ENCODE measurements at places on chromosomes 6 and 20.
A peak's percentile ranks its signal among the peaks of the same experiment; 100 is the strongest.

DNA sequence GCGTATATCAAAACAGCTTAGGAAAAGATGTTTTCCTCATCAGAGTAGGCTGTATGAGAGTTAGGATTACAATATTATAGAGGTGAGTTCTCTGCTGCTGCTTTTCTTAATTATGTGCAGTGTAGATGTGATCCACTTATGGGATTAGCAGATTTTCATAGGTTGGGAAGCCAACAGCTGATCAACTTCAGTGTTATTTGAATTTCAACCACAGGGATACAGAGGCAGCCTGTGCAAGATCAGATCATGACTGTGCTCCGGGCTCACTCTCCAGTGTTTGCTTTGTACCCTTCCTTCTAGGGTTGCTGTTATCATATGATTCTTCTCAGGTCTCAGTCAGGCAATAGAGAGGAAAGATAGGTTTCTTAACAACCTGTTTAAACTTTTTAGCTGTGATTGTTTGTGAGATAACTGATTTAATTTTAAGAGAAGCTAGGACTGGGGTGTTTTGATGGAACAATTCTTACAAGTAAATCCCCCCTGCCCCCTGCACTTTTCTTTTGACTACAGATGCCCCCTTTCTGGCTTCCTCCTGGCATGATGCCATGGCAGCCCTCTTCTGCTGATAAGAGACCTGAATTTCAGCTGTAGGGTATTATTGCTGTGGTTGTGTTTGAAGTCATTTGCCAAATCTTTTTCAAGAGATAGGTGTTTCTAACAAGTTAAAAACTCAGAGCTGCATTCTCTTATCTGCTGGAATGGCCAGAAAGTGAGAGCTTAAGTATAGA, 8.5 kb downstream of the RNF8 start:
- DNase-seq = no peak

- no peak for DNase-seq
Measured at GRCh38 chr6:137013031-137013430, 31.7 kb downstream of the IL20RA start.

DNA sequence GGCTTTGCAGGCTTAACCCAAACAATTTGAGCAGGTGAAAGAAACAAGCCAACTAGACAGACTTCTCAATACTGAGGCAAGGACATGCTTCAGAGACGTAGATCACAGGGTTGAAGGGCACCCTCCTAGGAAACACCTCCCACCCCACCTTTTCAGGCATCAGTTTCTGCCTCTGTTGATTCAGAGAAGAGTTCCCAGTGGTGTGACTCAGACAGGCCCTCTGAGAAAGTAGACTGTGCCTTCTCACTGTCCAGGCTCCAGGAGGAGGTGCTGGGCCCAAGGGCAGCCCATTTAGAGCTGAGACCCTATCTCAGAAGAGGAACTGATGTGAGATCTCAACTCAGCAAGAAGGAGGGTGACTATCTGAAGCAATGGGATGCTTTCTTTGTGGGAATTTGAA, 108.1 kb downstream of the FAM50B start:
- no peak for DNase-seq

GRCh38 chr6:133623621-133624020, 265.3 kb upstream of the TCF21 start:
- DNase-seq = no peak

GRCh38 chr6:71031912-71032311, 75.1 kb upstream of the B3GAT2 start:
- no peak for DNase-seq

DNA sequence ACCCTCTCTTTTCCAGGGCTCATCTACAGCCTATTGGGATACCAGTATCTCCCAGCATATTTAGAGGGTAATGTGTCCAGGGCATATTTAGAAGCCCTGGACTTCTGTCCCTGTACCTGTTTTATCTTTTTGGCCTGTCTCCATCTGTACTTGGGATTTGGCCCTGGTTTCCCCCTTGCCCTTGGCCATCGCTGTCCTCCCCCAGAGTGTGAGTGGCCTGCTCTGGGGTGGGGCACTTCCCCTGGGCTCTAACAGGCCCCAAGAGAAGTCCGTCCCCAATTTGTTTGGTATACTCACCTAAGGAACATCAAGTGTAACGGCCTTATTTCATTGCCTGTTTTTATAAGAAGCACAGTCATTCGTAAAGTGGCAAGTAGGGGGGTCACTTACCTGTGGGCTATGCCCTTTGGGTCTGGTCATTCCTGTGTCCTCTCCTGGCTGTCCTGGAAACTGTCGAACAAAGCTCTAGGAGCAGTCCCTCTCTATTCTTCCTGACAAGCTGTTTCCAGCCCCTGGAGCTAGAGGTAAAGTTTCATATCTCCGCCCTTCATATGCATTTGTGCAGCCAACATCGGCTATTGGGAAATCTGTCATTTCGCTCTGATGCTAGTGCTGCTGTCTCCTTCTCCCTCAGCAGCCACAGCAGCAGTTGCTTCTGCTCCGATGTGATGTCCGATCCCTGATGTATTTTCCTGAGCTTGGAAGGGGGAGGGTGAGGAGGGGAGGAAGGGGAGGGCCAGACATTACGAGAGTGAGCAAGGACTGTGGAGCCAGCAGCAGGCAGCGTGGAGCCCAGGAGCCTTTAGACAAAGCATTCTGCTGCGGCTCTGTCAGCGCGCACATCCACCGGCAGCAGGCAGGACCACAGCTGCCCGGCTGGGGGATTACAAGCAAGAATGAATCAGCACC, 83.4 kb downstream of the TCP11 start:
- DNase-seq = peak; percentile 70

GRCh38 chr6:135640449-135641111, 143.0 kb upstream of the AHI1 start:
- DNase-seq = no peak

- no peak for DNase-seq
Measured at GRCh38 chr20:6014017-6014416, 39.8 kb downstream of the LRRN4 start.

DNA sequence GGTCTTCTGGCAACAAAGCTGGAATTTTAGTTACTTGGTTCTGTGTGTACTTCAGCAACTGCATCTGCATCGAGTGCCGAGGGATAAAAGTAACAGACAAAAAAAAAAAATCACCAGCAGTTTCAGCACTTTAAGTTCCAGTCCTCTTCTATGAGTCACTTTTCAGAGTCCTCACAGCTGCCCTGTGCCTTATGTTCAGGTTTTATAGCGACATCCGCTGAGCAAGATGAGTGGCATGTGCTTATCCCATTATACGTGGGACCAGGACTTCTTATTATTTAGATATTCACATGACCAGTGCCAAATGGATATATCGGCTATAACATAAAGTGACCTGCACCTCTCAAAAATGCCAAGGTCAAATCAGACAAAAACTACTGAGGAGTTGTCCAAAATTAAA, 242.9 kb downstream of the FOXA2 start:
- DNase-seq = no peak

DNA sequence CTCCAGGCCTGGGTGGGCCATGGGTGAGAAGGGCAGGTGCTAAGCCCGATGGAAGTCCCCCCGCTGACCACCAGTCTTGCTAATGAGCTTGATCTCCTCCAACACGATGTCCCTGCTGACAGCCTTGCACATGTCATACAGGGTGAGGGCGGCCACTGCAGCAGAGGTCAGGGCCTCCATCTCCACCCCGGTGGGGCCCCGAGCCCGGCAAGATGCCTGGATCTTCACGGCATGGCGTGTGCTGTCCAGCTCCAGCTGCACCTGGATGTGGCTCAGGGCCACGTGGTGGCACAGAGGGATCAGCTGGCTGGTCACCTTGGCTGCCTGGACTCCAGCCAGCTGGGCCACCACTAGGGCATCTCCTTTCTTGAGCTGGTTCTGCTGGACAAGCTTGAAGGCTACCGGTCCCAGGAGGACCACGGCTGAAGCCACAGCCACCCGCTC, 27.9 kb downstream of the MOCS1 start:
- no peak for DNase-seq

DNA sequence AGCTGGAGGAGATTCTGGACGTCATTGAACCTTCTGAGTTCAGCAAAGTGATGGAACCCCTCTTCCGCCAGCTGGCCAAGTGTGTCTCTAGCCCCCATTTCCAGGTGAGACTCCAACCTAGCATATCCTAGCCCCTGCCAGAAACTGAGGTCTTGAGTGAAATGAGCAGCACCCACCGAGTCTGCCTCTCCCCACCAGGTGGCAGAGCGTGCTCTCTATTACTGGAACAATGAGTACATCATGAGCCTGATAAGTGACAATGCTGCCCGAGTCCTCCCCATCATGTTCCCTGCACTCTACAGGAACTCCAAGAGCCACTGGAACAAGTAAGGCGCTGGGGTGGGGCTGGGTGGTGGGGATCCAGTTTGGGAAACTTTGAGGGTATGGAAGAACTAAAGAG, 4.6 kb downstream of the MEA1 start:
- no peak for DNase-seq

- no peak for DNase-seq
Measured at GRCh38 chr20:7665376-7665775, 274.9 kb downstream of the HAO1 start.

DNA sequence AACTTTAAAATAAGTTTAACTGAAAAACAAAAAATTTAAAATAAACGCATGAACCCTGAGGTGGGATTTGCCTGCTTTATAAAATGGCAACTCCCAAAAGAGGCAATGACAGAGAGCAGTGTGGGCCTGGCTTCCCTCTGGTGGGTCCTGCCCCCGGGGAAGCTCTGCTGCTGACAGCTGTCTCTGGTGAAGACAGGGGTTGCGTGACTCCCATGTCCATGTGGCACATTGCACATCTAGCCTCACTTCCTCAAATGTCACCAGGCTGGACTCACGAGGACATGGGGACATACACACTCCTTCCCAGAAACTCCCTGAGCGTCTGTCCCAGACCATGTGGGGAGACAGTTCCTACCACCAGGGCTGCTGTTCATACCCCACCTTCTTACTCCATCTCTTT, 66.2 kb downstream of the ABHD12 start:
- DNase-seq = no peak

DNA sequence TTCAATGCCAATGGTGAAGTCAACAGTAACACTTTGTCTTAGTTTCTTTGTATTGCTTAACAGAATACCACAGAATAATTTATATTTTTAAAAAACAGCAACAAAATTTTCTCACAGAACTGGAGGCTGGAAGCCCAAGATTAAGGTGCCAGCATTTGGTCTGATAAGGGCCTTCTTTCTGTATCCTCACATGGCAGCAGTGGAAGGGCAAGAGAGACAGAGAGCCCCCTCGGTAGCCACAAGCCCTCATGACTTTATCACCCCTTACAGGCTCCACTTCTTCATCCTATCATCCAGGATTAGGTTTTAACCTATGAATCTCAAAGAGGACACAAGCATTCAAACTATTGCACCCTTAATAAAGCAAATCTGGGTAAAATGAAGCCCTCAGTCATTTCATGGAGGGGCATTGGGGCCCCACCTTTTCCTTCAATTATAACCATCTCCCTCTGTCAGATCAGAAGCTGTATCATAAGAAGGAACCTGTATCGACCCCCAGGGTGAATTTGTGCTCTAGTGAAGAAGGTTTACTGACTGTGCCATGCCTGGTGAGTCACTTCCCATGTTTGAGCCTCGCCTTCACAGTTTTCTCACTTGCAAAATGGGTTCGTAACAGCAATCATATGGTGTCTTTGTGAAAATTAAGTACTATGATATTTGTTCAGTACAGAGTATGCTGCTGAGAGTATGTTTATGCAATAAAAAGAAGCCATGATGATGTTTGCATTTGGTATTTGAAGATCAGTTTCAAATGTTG, 178.2 kb downstream of the LRFN2 start:
- no peak for DNase-seq

GRCh38 chr6:170006900-170007467, 255.6 kb downstream of the ERMARD start:
- peak; percentile 81 for DNase-seq

DNA sequence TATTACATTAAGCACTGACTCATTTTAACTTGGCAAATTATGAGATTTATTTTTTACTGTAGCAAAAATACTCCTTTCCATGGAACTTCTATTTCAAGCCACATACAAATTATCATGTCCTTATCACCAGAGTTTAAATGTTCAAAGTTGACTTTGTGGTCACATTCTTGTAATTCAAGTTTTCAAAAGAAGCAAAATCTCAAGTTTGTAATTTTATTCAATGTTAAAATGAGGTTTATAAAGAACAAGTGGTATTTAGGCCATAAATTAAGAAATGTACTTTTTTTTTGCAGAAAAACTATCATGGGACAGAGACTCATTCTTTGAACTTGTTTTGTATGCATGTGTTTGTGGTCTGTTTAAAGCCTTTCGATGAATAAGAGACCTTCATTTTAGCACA, 811.5 kb downstream of the TENT5A start:
- no peak for DNase-seq

GRCh38 chr6:42340511-42340910, 111.2 kb downstream of the TRERF1 start:
- no peak for DNase-seq

DNA sequence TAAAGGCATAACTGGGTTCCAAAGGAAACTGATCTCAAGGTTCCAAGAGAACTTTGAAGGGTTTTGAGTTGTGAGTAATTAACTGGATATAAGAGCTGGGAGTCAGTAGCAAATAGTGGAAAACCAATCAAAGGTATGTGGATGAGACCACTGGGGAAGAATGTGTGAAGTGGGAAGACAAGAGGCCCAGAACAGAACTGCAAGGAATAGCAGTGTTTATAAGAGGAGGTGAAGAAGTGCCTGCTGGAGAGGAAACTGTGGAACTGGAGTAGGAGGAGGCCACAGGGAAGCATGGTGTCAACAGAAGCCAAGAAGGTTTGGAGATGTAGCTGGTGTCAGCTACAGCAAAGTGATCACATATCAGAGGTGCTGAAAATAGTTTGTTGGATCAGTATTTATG, 18.7 kb upstream of the HDAC2 start:
- no peak for DNase-seq

DNA sequence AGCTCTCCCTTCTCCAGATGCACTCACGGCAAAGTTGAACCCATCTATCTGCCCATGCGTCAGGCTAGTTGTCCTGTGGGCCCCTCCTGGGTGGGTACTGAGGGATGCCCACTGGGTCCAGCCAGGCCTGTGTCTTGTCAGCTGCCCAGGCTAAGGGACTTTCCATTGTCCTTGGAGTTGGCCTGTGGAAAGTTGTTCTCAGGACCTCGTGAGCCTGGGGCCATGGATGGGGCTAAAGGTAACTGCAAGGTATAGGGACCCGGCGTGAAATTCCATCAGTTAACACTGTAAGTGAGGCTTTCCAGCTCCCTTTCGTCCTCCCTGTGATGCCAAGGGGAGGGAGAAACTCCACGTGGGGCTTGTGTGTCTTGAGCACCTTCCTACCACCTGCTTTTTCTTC, 126.5 kb downstream of the CEBPB start:
- no peak for DNase-seq

GRCh38 chr6:161908872-161909271, 635.0 kb upstream of the AGPAT4 start:
- DNase-seq = no peak

GRCh38 chr20:52837378-52837777, 134.8 kb upstream of the TSHZ2 start:
- no peak for DNase-seq

DNA sequence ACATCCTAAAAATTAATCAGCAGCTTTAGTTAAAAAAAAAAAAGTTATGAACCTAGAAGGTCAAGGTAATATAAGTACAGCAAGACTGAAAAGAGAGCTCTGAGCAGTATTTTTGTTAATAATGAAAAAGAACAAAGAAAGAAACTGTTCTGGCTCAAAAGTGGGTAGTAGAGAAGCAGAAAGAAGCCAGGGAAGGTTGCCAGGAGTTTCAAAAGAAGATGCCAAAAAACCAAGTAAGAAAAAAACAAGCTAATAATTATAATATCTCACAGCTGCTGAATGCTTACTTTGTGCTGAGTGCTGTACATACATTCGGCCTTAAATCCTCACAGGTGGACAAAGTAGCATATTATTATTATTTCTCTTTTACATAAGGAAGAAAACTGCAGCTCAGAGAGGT, 31.9 kb downstream of the NRSN1 start:
- DNase-seq = no peak

GRCh38 chr6:74510878-74511277, 695.0 kb downstream of the COL12A1 start:
- DNase-seq = no peak
